T-helper 17 cell (primary cell): ENCODE measurements at places on chromosomes 3 and 15.

- no peak for DNase-seq
Measured at GRCh38 chr3:31022716-31023115, 128.3 kb upstream of the GADL1 start.

- DNase-seq, result no peak
Measured at GRCh38 chr15:91077029-91077428, 23.0 kb upstream of the SV2B start.

DNA sequence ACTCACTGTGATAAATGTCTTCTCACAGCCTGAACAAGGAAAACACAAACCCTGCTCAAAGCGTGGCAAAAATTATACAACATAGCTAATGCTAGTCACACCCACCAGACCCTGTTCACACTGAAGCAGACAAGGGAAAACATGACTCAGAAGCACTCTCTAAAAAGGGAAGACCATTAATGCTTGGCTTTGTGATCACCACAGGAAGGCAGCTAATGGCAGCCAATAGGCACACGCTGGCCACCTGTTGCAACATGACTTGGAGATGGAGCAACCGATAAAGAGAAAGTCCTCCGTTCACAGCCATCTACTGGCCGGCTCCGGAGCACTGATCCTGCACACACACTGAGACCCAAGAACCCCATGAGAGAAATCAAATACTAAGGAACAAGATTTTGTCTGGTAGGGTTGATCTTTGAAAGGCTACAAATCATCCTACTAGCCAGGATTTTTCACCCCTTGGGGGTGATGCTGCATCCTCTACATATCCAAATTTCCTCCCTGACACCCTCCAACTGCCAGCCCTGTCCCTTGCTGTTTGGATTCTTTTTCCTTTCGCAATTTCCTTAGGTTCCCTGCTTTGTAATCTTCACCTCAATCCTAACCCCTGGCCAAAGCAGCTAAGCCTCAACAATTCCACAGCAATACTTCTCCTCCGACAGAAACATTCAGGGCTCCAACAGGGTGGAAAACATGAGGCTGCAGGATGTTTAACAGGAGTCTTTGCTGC, 3.2 kb downstream of the ZXDC start:
- no peak for DNase-seq

GRCh38 chr15:83285284-83285978, 967 bp upstream of the BNC1 start:
- DNase-seq, result no peak

DNA sequence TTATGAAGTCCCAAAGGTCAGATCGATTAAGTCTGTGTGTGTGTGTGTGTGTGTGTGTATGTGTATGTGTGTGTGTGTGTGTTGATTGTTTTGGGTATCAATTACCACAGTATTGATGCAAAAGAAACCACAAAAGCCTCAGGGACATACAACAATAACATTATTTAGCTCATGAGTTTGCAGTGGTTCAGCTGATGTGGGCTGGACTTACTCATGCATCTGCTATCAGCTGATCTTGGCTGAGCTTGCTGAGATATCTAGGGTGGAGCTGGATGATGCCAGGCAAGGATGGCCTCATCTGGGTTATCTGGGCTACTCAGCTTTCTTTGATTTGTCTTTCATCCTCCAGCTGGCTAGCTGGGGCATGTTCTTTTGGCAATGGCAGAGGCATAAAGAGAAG, 82.4 kb upstream of the PRR23C start:
- no peak for DNase-seq

- peak; percentile 11 for DNase-seq
Measured at GRCh38 chr3:9397906-9398699, 688 bp downstream of the SETD5 start.

- DNase-seq, result no peak
Measured at GRCh38 chr3:131082871-131083863, 56.5 kb downstream of the NEK11 start.

DNA sequence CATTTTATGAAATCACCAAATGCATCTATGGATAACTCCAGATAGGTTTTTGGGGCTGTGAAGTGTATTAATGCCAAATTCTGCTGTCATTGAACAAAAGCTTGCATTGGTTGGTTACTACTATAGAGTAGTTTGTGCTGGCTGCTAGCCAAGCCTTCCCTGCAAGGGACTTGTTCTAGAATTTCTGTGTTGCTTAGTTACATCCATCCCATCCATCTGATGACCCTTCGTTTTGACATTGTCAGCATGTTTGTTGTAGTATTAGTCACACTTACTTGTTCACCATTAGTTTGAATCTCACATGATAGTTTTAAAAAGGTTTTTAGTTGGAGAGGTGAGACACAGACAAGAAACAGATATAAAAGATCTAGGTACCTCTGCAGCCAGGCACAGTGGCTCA, 7.0 kb upstream of the NIPA2 start:
- DNase-seq, result no peak

DNA sequence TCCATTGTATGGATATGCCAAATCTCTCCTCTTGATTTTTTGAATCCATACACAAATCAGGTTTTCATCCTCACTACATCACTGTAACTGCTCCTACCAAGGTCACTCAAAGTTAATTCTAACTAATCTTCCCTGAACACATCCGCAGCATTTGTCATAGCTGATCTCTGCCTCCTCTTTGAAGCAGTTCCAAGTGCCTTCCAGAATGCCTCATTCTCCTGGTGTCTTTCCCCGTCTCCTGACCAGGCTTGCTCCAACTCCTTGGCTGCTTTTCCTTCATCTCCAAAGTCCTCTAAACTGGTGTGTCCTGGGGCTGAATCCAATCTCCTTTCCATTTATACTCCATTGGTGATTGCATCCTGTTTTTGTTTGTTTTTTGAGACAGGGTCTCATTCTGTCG, 26.8 kb downstream of the KLHDC8B start:
- DNase-seq, result no peak

DNA sequence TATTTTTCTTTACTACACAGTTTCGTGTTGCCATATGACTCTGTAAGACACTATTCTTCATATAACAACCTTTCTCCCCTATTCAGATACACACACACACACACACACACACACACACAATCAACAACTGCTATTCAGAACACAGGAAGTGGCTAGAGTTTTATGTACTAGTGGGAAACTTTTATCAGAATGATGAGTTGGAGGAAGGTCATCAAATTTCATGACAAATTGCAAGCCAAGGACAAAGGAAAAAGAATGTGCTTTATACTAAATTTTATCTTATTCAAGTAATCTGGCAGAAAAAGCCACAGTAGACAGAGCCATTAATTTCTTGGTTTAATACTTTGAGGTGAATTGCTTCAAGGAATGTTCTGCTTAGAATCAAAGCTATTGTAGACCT, 899.8 kb downstream of the ROBO2 start:
- no peak for DNase-seq

DNA sequence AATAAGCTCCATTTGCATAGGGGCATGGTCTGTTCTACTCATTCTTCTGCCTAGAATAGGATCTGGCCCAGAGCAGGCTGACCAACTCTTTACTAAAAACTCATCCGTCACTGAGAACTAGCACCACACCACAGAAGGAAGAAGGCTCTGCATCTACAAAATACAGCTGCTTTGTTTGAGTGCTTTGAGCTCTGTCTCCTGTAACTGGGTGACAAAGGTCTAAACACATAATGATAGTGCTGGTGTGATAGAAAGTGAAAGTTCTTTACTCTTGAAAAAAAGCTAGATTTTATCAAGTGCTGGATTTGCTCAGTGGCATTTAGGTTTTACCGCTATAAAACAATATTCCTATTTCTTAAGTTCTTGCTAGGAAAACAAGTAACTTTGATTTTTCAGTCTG, 140.7 kb downstream of the FHIT start:
- DNase-seq, result no peak

DNA sequence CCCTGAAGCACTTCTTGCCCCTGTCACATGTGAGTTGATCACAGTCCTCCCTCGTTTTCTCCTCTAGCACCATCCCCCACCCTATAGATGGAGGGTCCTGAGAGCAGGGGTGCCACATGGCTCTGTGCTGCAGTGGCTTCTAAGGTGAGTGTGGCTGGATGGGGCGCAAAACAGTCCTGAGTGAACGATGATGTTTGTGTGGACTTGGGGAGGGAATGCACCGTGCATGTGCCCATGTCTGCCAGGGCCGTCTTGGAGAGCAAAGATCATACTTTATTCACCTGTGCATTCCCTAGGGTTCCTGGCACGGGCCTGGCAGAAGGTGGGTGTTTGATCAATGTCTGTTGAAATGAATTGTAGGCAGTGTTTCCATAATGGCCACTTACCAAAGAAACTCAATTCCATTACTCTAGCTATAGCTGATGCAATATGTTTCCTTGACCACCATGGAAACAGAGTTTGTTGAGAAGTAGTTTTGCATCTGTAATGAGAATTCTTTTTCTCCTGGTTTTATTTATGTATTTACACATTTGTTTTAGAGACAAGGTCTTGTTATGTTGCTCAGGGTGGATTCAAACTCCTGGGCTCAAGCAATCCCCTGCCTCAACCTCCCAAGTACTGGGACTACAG, 58.0 kb downstream of the ABTB1 start:
- DNase-seq, result no peak

GRCh38 chr3:180630371-180630770, 28.4 kb downstream of the TTC14 start:
- DNase-seq, result no peak

DNA sequence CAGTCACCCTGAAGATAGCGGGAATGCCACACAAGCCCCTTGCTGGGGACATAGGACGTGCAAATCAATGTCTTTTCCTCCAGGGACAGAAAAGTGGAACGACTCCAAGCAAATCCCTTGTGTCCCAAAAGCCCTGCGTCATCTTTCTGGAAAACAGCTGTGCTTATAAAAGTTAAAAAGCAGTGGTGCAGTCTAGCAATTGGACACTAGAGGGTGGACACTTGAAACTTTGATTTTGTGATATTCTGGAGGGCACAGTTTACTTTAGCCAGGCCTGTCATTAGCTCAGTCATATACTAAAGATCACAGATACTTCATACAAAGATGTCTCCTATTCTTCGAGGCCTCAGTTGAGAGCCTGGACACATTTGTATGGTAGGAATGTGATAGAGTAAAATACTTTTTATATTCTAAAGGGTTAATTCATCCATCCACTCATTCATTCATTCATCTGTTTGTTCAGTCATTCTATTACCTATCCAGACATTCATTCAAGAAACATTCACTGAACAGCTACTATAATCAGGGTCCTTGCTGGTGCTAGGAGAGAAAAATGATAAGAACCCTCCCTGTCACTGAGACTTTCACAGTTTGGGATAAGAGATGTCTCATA, 63.8 kb upstream of the ANKRD34C start:
- no peak for DNase-seq

DNA sequence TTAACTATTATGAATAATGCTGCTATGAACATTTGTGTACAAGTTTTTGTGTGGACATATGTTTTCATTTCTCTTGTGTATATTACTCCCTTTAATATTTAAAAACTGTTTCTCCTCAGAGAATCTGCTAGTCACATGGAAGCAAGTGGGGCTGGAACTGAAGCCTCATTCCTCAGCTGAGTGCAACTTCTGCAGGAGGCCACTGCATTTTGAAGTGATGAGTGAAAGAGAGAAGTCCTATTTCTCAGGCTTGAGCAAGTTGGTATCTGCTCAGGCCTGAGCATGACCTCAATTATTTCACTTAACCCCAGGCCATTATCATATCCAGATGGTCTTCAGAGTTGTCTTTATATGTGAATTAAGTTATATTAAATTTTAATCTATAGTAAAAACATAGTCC, 11.5 kb downstream of the TLR9 start:
- no peak for DNase-seq
